ENCODE measurements at places on chromosomes 2 and 18.
A peak's percentile ranks its signal among the peaks of the same experiment; 100 is the strongest.

GRCh38 chr2:135962366-135963123 lies 22.9 kb downstream of the DARS1 start:
- no peak for DNase-seq

GRCh38 chr2:152499896-152500735 lies 165.1 kb downstream of the FMNL2 start:
- no peak for DNase-seq

GRCh38 chr18:44062345-44062744 lies 618.3 kb upstream of the SETBP1 start:
- no peak for DNase-seq

GRCh38 chr18:35941299-35941698 lies 31.2 kb upstream of the RMP24 start:
- DNase-seq = no peak

DNA sequence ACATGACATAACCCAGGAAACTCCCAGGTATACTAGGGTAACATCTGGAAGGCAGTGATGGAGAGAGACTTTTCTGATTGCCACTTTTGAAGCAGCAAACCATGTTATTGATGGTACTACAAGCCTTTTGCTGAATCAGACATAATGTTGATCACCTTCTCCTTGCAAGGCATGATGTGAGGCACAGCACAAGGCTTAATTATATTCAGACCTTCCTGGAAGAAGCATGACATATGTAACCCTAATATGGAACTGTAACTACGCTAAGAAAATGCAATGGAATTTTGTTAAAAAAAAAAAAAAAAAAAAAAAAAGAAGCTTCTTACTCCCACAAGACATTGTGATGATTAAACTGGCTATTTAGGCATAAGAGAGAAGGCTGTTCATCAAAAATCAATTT lies 145.4 kb downstream of the ALK start:
- DNase-seq = no peak

DNA sequence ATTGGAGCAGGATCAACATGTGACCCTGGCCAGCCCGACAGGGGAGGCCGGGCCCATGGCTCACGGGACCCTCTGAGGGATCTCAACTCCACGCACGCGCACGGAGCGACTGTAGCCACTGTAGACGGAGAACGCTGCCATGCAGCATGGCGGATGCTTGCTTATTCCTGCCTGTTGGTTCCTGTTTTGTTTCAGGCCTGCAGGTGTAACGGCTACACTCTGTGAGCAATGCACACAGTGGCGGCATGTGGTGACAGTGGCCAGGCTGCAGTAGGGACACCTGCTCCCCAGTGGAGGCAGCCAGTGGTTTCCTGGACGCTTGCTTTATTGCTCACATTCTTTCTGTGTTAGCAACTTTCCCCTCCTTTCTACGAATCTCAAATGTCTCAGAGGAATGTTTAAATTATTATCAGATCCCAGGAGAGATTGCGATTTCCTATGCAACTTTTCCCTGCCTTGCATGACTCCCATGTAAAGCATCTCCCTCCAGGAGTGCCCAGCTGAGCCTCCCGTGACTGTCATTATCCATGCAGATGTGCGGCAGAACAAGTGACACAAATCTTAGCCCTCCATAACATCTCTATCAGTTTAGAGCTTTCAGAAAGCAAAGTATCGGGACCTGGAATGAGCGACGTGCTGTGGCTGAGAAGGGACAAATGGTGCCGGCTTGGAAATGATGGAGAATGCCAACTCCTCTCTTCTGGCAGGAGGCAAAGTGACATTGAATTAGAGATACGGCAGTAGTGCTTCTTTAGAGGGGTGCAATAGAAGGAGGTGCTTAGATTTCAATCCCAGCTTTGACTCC lies 209.7 kb downstream of the ASB1 start:
- no peak for DNase-seq

DNA sequence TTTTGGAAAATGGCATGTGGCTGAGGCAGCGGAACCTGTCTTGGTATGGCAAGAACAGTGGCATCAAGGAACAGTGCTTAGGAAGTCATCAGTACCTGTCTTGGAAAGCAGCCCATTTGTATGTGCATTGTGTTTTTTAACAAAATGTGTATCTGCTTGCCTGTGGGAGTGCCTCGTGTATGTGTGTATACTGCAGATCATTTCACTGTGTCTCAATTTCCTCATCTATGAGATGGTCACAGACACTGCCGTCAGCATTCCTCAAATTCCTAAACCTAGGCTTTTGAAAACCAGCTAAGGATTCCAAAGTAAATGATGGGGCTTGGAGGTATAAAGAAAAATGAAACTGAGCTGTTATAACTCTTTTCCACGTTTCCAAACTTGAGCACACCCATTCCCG lies 441.3 kb downstream of the RND3 start:
- DNase-seq = no peak

DNA sequence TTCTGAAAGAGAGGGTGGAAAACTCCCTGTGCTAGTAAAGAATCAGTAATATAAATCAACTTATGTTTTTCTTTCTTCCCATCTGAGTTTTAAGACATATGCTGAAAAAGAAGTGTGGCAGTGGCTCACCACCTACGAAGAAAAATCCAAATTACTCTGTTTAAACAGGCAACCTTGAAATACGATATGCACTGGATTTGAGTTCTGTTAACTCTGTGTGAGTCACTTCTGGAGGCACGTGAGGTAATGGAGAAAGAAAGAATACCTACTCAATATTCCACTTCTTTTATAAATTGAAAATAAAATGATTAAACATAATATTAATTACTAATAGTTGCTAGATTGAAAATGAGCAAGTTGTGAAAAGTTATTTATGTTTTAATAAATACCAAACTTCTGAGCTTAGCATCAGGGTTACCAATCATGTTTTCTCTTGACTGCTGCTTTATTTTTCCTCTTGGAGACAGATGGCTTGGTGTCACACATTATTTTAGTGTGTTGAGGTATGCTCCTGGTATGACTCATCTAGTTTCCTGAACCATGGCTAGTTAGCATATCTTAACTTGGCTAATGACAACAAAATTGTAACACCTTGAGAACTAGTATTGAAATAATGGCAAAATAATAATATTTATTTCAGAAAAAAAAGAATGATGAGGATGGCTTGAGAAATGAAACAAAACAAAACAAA lies 1705.5 kb upstream of the PIK3C3 start:
- DNase-seq = no peak

DNA sequence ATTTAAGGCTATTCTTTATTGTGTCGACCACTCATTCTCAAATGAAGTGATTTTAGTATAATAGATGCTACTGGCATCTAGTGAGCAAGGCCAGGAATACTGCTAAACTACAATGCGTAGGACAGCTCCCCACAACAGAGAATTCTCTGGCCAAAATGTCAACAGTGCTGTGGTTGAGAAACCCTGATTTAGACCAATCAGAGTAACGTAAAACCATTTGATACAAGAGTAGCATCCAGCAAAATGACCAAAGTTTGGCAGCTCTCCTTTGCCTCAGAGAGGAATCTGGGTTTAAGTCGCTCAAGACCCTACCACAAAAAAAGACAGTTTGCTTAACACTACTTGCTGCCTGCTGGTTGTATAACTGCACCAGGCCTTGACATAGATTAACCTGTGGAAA lies 37.0 kb upstream of the TTN start:
- no peak for DNase-seq

DNA sequence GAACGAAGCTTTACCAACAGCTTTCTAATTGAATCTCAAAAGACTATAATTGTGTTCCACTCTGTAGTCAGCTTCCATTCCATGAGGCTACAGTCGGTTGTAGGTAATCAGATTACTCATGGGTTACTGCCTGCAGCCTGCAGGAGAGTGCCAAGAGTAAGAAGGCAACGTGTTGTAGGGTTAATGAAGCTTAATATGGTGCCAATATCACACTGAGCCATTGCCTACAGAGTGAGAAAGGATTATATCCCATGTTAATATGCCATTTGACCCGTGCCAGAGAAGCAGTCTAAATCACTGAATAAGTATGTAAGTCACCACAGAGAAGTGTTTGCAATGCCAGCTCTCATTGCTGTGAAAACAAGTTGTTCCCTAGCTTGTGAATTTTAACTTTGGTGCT lies 734.5 kb upstream of the ACVR2A start:
- no peak for DNase-seq

DNA sequence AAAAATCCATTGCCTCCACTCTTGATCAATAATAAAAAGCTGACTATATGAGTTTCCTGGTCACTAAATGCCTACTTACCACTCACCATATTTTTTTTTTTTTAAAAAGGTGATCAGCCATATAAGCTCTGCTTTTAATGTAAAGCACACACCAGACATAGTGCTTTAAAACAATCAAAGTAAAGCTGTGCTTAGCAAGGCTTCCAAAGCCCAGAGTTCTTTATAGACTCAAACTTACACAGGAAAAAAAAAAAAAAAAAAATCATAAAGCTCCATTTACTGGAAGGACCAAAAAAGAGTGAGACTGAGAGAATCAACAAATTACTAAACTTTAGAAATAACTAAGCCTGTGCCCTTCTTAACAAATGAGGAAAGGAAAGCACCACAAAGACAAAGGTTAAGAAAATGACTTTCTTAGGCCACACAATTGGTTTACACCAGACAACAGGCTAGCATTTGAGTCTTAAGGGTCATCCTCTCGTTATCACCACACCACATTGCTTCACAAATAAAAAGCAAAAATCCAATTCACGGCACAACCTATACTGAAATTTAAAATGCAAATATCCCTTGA lies 11.2 kb downstream of the ACVR1 start:
- DNase-seq = no peak

- no peak for DNase-seq
These were observed 7.5 kb downstream of the RALBP1 start for GRCh38 chr18:9482790-9483189.

- DNase-seq = no peak
These were observed 247.8 kb downstream of the BCL2 start for GRCh38 chr18:63071701-63072141.

- DNase-seq = no peak
These were observed 146.0 kb upstream of the RMP24 start for GRCh38 chr18:35826477-35826876.

- DNase-seq = no peak
These were observed 54.6 kb downstream of the ANKRD44 start for GRCh38 chr2:197256021-197256420.

- DNase-seq = no peak
These were observed 32.8 kb upstream of the B3GNT7 start for GRCh38 chr2:231362555-231363184.

DNA sequence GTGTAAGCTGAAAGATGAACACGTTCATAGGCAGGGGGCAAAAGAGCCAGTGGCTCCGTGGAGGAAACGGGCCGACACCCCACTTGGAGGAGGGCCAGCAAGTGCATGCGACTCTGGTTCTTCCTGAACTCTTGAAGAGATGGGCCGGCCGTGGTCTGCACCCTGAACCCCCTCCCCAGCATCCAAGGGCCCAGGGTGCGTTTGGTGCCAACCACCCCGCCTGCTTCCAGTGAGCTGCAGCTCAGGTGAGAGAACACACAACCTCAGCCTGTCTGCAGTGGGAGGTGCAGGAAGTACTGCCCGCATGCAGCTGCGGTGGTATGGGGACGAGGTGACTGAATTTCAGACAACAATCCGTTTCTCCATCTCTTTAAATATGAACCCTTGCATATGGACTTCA lies 58.9 kb downstream of the ADNP2 start:
- DNase-seq = peak; percentile 46

- no peak for DNase-seq
These were observed 6.2 kb downstream of the RAMP1 start for GRCh38 chr2:237865623-237866041.

DNA sequence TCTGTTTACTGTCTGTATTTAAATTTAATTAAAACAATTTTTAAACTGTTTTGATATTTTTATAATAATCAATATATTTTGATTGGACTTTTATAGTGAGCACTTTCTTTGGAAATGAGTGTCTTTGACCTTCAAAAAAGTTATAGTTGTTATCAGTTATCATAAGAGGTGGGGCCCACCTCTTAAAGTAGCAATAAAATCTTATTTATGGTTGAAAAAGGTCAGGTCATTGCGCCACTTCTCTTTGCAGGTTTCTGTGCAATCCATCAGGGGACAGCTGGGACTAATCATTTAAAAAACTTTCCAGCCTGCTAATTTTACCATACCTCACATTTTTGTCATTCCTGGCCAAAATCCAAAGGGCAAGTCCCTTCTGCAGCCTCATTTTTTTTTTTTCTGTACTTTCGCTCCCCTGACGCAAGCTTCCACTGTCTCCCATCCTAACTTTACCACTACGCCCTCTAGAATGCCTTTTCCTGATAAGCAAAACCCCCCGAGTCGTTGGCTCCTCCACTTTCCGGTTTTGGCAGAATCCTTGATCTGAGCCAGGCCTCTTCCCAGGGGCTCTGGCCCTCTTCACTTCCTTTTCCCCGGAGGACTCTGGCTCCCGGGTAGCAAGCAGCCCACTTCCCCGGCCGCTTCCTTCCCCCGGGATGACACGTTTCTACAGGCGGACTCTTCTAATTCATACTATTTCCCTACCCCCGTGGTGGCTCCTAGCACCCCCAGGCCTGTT lies 1.1 kb upstream of the SEH1L start:
- no peak for DNase-seq

GRCh38 chr2:202883987-202884675 lies 12.6 kb upstream of the ICA1L start:
- DNase-seq = no peak

- DNase-seq = no peak
These were observed 28.3 kb upstream of the MRO start for GRCh38 chr18:50848061-50848551.

DNA sequence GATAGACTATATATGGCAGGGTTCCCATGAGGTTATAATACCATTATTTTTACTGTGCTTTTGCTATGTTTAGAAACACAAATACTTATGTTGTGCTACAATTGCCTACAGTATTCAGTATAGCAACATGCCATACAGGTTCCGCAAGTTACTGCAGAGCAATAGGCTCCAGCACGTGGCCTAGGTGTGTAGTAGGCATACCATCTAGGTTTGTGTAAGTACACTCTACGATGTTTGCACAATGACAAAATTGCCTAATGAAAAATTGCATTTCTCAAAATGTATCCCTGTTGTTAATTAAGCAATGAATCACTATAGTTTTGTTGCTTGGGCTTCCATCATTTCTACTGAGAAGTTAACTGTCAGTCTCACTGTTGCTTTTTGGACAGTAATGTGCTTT lies 9.8 kb downstream of the CD302 start:
- DNase-seq = no peak

DNA sequence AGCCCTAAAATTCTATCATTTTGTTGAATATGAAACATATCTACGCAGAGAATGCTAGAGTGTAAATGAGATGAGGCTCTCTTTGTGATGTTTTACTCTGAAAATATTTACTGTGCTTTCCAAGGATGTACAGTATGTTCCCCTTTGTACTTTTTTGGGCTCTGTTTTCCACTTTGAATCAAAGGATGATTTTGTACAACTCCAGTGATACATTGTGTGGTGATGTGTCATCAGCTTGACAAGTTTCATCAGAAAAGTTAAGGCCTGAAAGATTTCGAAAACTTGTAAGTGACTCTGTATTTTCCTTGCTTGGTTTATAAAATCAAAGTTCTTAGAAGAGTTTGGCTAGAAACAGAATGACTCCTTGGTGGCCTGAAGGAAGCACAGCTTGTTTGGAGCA lies 206.3 kb downstream of the LTBP1 start:
- DNase-seq = no peak

Data from CD8-positive, alpha-beta T cell (primary cell).